ENCODE measurements at places on chromosomes 6 and 20. TPM values are rescaled to one million over a fixed set of nuclear protein-coding genes. Genes with fewer than 3 reads are reported as not detected.

DNA sequence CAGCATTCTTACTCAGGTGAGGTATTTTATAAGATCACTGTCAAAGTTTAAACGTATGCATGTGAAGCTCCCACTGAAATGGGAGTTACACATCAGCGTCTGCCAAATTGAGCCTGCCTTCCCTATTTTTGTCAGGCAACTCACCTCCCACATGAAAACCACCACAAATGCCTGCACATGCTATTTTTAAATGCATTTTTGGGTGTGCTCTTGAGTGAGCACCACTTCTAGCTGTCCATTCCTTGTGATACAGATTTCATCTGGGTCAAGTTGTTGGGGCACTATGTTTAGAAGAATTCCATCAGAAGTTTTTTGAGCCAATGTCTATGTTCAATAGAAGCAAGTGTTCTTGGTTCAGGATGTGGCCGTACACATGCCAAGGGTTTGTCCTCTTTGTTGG, 71.7 kb upstream of the RIPPLY2 start:
- no peak for DNase-seq

GRCh38 chr20:46563170-46563859, 12.9 kb upstream of the OCSTAMP start:
- peak; percentile 38 for DNase-seq

- peak; percentile 55 for DNase-seq
Observed at GRCh38 chr20:62929051-62929538, 2.8 kb upstream of the DIDO1 start.

DNA sequence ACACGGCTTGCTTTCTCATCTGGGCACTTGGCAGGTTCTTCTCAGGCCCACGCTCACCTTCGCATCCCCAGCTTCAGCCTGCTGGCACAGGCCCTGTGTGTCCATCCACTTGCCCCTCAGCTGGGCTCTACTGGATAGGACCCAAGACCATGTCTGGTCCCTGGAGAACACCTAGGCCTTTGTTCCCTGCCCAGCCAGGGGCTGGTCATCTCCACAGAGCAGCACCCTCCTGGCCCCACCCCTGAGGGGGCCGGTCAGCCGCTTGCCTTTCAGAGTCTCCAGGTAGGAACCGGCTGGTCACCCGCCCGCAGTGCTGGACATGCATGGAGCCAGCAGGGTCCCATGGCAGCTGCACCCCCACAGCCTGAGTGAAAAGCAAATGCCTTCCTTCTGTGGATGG, 191.2 kb downstream of the SYNDIG1 start:
- DNase-seq = no peak

- DNase-seq = no peak
Observed at GRCh38 chr6:25975923-25976560, 13.4 kb downstream of the TRIM38 start.

DNA sequence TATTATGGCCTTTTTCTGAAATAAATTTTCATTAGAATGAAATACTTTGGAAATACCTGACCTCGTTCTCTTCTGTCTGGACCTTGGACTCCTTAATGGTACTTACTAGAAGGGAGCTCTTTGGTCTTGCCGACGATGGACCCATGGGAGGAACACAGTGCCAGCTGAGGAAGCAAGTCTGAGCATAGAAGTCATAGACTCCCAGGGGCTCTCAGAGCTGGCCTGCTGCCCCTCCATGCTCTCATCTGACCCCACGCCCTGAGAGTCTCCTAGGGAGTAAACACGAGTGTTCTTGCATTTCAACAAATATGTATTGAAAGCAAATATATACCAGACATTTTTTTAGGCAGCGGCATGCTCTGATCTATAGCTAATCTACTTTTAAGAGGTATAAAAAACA, 87.8 kb downstream of the PLEKHG1 start:
- DNase-seq = no peak

- DNase-seq = peak; percentile 69
Observed at GRCh38 chr6:149750136-149750609, 632 bp downstream of the PCMT1 start.

- no peak for DNase-seq
Observed at GRCh38 chr6:21777846-21778245, 184.3 kb downstream of the SOX4 start.

GRCh38 chr6:33329058-33329457, 11.5 kb upstream of the ZBTB22 start:
- DNase-seq = peak; percentile 70

GRCh38 chr20:20743511-20744169, 31.2 kb upstream of the RALGAPA2 start:
- DNase-seq = no peak

GRCh38 chr6:4641461-4641860, 134.7 kb upstream of the CDYL start:
- no peak for DNase-seq

DNA sequence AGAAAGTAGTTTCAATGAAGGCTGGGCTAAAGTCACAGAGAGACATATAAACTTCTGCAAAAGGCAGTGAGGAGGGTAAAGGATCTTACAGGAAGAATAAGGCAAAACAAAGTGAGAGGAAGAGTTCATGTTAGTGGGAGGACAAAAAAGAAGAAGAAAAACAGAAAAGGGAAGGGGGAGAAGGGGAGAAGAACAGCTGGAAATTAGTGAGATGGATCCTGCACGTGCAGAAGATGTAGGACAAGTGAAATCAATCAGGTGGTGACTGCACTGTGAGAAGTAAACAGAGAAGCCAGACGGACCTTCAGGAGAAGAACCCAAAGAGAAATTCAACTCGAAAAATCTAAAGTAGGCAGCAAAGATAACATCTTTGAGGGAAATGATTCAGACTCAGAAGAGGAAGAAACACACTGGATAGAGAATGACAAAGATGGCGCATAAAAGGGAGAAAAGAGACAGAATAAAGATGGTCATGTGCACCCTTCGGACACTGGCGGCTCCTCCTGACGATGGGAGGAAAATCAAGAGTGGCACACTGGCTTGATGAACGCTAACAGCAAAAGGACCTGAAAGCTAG, 105.9 kb downstream of the MYB start:
- DNase-seq = no peak

DNA sequence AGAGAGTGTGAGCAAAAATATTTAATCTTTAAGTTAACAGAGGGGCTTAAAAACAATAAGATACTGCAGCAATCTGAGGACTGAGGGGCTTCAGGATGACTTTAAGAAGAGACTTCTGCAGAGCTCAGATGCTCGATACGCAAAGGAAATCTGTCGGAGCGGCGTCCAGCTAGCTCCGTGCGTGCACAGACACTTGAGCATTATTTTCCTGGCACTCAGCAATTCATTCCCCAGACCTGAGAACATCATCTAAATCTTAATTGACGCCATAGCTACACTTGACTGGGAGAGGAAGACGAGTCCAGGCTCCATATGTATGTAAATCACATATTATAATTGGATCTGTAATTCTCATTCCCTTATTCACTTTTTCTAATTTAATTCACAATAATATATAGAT, 228.2 kb downstream of the SOD2 start:
- no peak for DNase-seq

GRCh38 chr6:83868639-83869038, 9.2 kb downstream of the CYB5R4 start:
- DNase-seq = no peak

DNA sequence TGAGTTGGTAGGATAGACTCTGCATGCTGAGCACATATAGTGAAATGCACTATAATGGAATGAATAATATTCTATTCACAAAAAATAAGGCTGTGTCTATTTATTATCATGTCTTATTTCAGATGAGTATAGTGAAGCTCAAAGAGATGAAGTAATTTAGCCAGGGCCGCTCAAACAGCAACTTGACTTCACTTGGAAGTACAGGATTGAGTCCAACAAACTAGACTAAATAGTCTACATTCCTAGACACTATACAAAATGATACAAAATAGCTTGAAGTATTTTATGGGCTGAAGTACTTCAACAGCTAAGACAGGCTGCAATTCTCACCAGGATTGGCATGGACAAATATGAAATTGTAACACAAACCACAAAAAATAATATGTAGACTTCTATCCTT, 144.5 kb upstream of the DST start:
- no peak for DNase-seq

- DNase-seq = no peak
Observed at GRCh38 chr20:43431134-43431519, 26.6 kb upstream of the SRSF6 start.

GRCh38 chr6:57224769-57225515, 2.8 kb upstream of the RAB23 start:
- peak; percentile 13 for DNase-seq

DNA sequence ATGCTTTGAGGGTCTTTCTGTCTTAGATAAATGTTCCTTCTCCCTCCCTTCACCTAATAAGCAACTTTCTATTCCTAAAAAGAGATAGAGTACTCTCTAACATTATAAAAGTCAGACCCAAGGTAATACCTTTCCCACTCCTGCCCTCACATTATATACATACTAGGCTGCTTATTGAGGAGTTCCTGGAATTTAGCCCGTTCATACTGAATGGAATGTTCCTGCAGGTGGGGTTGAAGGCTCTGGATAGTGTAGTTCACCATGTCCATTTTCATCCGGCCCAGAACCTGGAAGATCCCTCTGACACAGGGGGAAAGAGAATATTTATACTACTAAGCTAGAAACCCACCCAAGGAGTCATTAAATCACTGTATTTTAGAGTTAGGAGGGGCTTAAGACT, 20.4 kb downstream of the TCP11 start:
- DNase-seq = no peak

- no peak for DNase-seq
Observed at GRCh38 chr20:31522731-31523130, 8.5 kb downstream of the HM13 start.

DNA sequence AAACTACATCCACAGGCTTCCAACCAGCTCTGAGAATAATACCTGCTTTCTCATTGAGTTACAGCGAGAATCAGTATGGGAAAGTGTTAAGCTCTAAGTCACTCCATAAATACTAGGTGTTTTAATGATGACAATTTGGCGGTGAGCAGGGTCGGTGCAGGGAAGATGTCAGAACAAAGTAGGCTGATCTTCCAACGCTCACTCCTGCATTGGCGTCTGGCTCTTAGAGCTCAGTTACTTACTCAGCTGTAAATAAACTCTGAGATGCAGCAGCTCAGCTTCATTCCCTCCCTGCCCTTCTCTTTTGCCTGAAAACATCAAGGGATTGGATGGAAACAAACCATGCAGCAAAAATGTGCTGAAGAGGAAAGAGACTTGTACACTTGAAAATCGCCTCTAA, 102.5 kb upstream of the SPACA1 start:
- no peak for DNase-seq

DNA sequence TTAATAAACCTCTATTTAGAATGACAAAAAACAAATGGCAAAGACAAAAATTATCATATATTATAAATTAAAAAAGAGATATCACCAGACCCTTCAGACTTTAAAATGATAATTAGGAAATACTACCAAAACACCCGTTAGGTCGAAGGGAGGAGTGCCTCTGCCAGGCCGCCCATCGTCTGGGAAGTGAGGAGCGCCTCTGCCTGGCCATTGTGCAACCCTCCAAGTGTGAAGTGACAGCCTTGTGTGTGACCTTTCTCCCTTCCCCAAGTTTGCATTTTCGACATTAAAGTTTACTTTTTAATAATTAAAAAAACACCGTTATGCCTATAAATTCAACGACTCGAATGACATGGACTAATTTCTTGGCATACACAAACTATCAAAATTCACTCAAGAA, 64.5 kb upstream of the TASP1 start:
- DNase-seq = peak; percentile 22

GRCh38 chr6:41255638-41256246, 27.6 kb downstream of the TREML4 start:
- DNase-seq = no peak

DNA sequence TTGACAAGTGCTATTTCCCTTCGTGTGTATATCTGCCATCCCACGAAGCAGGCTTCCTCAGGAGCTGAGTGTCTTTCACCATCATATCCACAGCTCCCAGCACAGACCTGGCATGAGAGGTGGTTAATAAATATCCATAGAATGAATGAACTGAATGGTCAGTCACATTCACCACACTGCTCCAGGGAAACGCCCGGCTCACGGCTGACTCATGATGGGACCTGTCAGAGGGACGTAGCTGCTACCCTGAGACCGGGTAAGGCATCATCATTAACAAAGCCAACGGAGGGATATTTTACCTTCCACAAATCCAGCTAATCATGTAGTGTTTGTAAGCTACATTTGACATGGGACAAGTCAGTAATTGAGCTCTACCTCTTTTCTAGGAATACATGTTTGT, 12.5 kb downstream of the AGPAT4 start:
- no peak for DNase-seq

Gene TSBP1
- total RNA-seq = not detected

Gene BANF2
- not detected for total RNA-seq

Gene SIGLEC1
- not detected for total RNA-seq

Gene RSPO4
- total RNA-seq = 0.24 TPM

Gene WASF1
- total RNA-seq = 5.0 TPM
